Lung (tissue), 17 donors: ENCODE measurements at places on chromosomes 6 and 20. TPM values are rescaled to one million over a fixed set of nuclear protein-coding genes. Genes with fewer than 3 reads are reported as not detected.

- no peak for DNase-seq
These were observed 3.0 kb downstream of the IL22RA2 start for GRCh38 chr6:137170266-137171052.

GRCh38 chr6:89198235-89198634 is 18.9 kb downstream of the GABRR1 start:
- no peak for DNase-seq

DNA sequence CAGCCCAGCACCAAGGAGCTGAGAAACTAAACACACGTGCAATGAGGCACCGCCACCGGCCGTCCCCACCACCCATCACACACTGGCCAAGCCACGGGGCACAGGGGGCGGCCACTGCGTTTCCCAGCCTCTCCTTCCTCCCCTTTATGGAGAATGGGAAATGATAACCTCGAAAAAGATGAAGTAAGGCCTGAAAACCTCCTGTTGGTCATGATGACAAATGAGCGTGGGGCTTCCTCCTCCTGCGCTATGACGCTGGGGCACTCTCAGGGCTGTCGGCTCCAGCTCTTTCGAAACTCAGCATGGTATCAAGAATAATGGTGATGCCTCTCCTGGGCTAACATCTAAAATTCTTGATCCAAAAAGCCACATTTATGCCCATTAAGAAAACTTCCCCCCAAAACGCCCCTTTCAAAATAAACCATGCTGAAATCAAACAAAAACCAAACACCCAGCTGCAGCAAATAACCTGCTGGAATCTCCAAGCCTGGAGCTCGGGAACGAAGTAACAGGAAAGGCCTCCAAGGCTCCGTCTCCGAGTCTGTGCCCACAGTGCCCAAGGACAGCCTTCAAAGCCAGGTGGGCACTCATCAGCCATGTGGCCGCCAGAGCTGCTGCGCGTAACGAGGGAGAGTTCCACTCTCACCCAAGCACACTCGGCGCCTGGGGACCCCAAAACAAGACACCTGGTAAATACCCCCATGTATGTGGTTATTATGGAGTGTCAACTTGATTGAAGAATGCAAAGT is 50.0 kb downstream of the TAF4 start:
- DNase-seq = no peak

The HCK gene
- polyA plus RNA-seq = 18.5 TPM

- peak; percentile 82 for DNase-seq
These were observed 56.2 kb upstream of the ARID1B start for GRCh38 chr6:156720691-156721685.

DNA sequence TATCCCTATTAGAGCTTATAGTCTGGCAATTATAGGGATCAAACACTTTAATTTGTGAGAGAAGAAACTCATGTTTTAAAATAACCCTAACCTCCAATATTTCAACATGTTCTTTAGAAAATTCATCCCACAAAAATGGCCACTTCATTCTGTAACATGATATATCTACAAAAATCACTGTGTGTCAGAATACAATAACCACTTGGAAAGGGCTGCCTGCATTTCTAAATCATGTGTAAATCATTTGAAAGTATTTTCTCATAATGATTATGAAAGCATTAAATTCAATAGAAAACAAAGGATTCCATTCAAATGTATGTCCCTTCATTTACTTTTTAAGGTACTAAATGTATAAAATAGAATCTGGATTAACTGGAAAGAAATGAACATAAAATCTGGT is 101.4 kb upstream of the NHSL1 start:
- no peak for DNase-seq

DNA sequence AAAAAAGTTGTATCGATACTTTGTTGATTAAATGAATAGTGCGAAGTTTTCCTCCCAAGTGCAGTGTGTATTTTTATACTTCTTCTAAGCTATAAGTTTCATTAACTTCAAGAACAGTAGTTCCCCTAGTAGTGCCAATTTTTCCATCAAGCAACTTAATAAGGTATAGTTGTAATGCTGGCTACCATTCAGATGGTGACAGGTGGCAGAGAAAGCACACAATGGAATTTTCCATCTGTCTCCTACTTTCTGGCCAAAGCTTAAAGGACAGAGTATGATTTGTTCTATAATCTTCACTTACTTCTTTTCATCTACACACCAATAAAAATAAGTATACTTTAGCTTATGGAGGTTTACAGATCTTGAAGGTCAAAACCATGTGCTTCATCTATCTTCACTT is 431.1 kb downstream of the NKAIN2 start:
- no peak for DNase-seq

The FRK gene
- polyA plus RNA-seq = 1.4 TPM

The SLC52A3 gene
- polyA plus RNA-seq = 1.4 TPM

GRCh38 chr20:58870293-58871014 is 17.9 kb downstream of the GNAS start:
- peak; percentile 79 for DNase-seq

The SNAI1 gene
- polyA plus RNA-seq = 12.0 TPM

DNA sequence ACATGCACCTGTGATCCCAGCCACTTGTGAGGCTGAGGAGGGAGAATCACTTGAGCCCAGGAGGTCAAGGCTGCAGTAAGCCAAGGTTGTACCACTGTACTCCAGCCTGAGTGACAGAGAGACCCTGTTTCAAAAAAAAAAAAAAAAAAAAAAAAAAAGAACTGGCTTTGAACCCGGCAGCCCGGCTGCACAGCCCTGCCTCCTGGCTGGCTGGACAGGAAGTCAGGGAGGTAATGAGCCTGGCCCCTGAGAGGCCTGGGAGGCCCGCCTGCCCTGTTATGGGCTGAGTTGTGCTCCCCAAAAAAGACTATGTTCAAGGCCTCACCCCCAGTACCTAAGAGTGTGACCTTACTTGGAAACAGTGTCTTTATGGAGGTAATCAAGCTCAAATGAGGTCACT is 65.6 kb downstream of the ABHD12 start:
- no peak for DNase-seq

The CNR1 gene
- 7.6 TPM for polyA plus RNA-seq

GRCh38 chr20:20207872-20208271 is 155.5 kb downstream of the CFAP61 start:
- DNase-seq = no peak

The CCN2 gene
- polyA plus RNA-seq = 154 TPM

- no peak for DNase-seq
These were observed 73.2 kb upstream of the CITED2 start for GRCh38 chr6:139447656-139447975.

DNA sequence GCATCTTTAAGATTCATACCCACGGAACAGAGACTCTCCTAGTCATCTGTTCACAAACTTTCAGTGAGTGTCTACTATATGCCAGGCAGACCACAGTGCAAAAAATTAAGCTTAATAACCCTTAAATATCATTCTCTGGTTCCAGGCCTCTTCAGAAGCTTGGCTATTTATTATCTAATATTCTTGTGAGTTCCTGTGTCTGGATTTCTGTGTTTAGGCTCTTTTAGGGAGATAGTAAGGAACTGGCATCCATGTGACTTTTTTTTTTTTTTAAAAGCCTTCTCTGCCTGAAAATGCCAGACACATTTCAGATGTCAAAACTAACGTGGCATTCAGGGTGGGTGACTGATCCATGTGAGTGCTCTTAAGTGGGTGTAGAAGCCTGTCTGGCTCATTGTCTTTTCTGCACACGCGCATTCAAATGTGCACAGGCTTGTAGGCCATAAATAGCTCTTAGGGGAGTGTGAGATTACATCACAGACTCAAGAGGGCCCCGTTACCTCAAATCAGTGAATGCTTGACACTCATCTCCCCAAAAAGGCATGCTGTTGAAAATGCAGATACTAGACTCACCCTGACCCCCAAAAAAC is 141.9 kb downstream of the GMPR start:
- no peak for DNase-seq

The RUNX2 gene
- 1.8 TPM for polyA plus RNA-seq

The LHFPL5 gene
- not detected for polyA plus RNA-seq

- no peak for DNase-seq
These were observed 121.0 kb upstream of the BEND6 start for GRCh38 chr6:56833873-56834272.

The PPIL6 gene
- 8.5 TPM for polyA plus RNA-seq

DNA sequence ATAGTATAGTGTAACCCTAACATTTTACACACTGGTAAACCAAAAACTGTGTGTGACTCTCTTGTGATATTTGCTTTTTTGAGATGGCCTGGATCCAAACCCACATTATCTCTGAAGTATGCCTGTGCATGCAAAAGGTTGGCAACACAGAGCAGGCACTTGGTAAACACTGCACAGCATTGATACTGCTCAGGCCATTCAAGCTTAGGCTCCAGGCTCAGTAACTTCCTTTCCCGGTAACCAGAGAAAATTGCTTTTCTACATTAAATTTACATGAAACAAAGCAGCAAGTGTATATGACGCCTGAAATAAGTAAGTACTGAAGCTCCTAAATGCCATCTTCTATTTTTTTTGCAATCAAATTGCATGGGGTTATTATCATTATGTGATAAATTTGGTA is 205.7 kb downstream of the EPM2A start:
- no peak for DNase-seq

GRCh38 chr20:6265204-6265904 is 142.5 kb upstream of the FERMT1 start:
- DNase-seq = peak; percentile 44
